Prostate gland (tissue), 2 donors: ENCODE measurements at places on chromosomes 1 and 21. TPM values are rescaled to one million over a fixed set of nuclear protein-coding genes. Genes with fewer than 3 reads are reported as not detected.
A peak's percentile ranks its signal among the peaks of the same experiment; 100 is the strongest.

The E2F2 gene
- total RNA-seq = 4.1 TPM

The OR10J1 gene
- total RNA-seq = not detected

The OR2L13 gene
- total RNA-seq = not detected

- no peak overlapping the region for H3K4me3 ChIP-seq
- H3K27ac ChIP-seq = no peak overlapping the region
- no peaks in the 10 kb centered on the region for H3K27me3 ChIP-seq
- no peaks in the 10 kb centered on the region for H3K36me3 ChIP-seq
Observed at GRCh38 chr1:53354119-53354518, 26.2 kb upstream of the LRP8 start.

GRCh38 chr1:108043707-108044106, 78.7 kb upstream of the VAV3 start:
- no peak overlapping the region for H3K4me3 ChIP-seq
- H3K27ac ChIP-seq = no peak overlapping the region
- DNase-seq = no peak
- H3K27me3 ChIP-seq = no peaks in the 10 kb centered on the region
- H3K4me1 ChIP-seq = no peaks in the 10 kb centered on the region
- no peaks in the 10 kb centered on the region for H3K36me3 ChIP-seq

DNA sequence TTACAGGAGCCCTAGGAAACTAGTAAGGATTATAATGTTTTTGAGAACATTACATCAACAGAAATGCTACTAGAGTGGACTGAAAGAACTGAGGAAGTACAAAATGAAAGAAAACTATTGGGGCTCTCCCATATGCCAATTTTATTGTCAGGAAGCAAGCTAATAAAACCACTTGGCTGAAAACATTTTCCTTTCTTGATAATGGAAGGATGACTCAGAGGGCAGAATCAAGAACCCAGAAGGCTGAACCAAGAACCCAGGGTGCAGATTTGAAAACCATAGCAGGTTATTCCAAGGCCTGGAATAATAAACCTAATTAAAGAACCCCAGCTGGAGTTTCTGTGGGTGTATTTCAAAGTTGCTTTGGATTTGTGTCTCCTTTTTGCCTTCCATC, 70.7 kb downstream of the RPE65 start:
- no peak for DNase-seq
- H3K4me3 ChIP-seq = no peak overlapping the region
- no peaks in the 10 kb centered on the region for H3K4me1 ChIP-seq
- H3K36me3 ChIP-seq = no peaks in the 10 kb centered on the region

- no peaks in the 10 kb centered on the region for H3K36me3 ChIP-seq
- peak overlapping the region; percentile 58 for H3K27ac ChIP-seq
- no peaks in the 10 kb centered on the region for H3K4me1 ChIP-seq
- H3K27me3 ChIP-seq = no peaks in the 10 kb centered on the region
- H3K4me3 ChIP-seq = peak overlapping the region; percentile 28
Observed at GRCh38 chr1:164320790-164321731, 237.9 kb upstream of the PBX1 start.

- H3K4me3 ChIP-seq = no peak overlapping the region
- no peaks in the 10 kb centered on the region for H3K27me3 ChIP-seq
- H3K27ac ChIP-seq = no peak overlapping the region
- no peaks in the 10 kb centered on the region for H3K4me1 ChIP-seq
- DNase-seq = no peak
Observed at GRCh38 chr1:3672971-3673361, 20.6 kb downstream of the TP73 start.

DNA sequence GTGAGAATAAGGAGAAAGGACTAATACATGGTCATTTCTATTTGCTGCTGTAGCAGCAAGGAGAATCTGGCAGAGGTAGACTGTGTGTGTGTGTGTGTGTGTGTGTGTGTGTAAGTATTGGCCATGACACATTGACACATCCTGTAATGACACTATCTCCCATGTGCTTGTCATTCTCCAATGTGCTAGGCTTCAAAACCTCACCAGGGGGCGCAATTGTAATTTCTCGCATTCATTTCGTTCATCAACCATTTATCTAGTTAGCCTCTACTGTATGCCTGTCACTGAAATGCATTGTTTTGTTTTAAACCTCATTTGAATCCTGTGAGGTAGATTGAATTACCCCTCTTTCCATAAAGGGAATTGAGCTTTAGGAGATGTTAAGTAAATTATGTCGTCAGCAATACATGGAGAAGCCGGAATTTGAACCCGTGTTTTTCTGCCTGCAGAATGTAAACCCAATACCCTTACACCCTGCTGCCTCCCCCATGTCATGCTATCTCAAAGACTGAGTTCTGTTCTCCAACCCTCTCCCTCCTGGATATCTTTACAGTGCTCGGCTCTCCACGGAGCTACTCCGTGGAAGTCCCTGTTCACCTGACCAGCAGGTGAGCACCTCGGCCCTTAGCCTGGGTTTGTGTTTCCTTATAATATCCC, 100.8 kb downstream of the UCK2 start:
- no peaks in the 10 kb centered on the region for H3K27me3 ChIP-seq
- H3K4me3 ChIP-seq = no peak overlapping the region
- no peaks in the 10 kb centered on the region for H3K36me3 ChIP-seq
- no peak overlapping the region for H3K27ac ChIP-seq
- no peaks in the 10 kb centered on the region for H3K4me1 ChIP-seq

- no peaks in the 10 kb centered on the region for H3K27me3 ChIP-seq
- DNase-seq = no peak
- H3K27ac ChIP-seq = no peak overlapping the region
- H3K36me3 ChIP-seq = no peaks in the 10 kb centered on the region
- H3K4me3 ChIP-seq = no peak overlapping the region
- no peaks in the 10 kb centered on the region for H3K4me1 ChIP-seq
Observed at GRCh38 chr1:220970311-220970710, 91.1 kb downstream of the HLX start.

DNA sequence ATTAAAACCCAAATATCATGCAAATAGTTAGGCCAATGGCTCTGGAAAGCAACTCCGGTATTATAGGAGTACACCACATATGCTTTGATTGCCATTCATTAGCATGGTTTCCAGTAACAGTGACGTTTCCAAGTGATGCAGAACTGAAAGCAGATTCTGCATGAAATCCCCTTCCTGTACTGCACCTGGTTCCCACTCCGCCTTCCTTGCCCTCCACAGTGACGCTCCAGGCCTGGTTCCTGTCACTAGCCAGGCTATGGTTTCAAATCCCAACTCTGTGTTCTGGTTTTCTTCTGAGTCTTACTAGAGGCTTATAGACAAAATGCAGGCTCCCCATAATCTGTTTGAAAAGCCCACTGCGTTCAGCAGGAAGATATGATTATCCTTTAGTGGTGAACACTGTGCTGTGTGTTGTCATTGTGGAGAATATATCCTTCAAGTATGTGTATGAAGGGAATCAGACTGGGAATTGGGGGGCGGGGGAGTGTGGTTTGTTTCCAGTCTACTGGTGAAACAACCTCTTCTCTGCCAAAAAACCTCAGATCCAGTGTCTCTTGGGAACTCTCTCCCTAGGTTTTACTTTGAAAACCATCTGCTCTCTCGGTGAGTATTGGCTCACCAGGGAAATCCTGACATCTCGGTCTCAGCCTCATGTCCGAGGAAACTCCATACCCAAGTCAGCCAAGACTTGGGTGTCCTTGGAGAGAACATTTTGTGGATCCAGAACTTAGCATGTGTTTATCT, 78.7 kb downstream of the TYW3 start:
- H3K4me1 ChIP-seq = no peaks in the 10 kb centered on the region
- H3K27ac ChIP-seq = no peak overlapping the region
- no peak overlapping the region for H3K4me3 ChIP-seq
- H3K27me3 ChIP-seq = no peaks in the 10 kb centered on the region
- H3K36me3 ChIP-seq = no peaks in the 10 kb centered on the region
- no peak for DNase-seq

GRCh38 chr1:220818421-220819173, 31.9 kb downstream of the MTARC1 start:
- no peak overlapping the region for H3K27ac ChIP-seq
- no peaks in the 10 kb centered on the region for H3K36me3 ChIP-seq
- no peak for DNase-seq
- no peak overlapping the region for H3K4me3 ChIP-seq

- DNase-seq = no peak
- H3K4me1 ChIP-seq = no peaks in the 10 kb centered on the region
- no peak overlapping the region for H3K4me3 ChIP-seq
- H3K27me3 ChIP-seq = no peaks in the 10 kb centered on the region
Observed at GRCh38 chr21:46344219-46344915, 20.4 kb downstream of the PCNT start.
